ENCODE measurements at places on chromosomes 4 and X.

DNA sequence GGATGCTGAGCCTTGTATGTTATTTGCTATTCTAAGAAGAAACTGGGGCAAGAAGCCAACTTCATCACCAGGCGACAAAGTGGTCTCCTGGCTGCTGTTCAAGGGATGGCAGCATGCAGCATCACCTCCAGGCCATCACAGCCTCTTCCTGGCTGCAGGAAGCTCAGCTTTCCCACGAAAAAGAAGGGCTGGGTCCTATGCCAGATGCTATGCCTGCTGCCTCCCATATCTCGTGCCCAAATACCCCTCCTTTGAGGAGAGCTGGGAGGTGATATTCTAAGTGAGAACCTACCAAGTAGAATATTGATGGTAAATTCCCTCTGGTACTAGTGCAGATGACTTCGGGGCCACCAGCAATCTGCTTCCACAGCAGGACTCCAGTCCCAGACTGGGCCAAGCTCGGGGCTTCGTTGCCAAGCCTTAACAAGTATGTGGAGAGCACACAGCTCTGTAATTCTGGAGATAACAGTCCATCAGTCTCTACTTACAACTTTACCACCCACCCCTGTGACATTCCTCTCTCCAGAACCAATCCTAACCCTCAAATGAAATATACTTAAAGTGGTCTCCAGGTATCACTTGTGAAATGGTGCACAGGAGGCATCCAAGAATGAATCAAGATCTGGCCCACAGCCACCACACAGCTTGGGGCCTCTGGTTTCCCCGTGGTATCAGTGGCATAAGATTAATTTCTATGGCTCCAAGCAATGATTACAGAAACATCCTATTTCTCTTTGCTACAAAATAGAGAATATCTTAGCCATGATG lies 149.3 kb downstream of the PALLD start:
- no peak for DNase-seq

DNA sequence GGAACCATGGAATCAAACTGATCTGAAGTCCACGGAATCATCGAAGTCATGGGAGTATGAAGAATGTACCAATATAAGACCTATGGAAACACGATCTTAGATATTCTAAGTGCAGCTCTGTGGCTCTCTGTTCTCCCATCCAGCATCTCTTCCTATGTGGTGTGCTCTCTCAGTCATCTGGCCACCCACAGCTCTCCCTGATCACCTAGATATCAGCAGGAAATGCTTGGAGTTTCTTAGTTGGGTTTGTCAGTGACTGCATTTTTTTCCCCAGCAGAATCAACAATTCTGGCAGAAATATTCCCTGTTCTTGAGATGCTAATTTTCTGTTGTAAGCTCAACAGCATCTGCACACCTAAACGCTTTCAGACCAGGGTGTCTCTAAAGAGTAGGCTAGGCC lies 94.1 kb downstream of the GC start:
- no peak for DNase-seq

GRCh38 chrX:119887721-119888425 lies 7.8 kb upstream of the AKAP14 start:
- DNase-seq, result no peak

DNA sequence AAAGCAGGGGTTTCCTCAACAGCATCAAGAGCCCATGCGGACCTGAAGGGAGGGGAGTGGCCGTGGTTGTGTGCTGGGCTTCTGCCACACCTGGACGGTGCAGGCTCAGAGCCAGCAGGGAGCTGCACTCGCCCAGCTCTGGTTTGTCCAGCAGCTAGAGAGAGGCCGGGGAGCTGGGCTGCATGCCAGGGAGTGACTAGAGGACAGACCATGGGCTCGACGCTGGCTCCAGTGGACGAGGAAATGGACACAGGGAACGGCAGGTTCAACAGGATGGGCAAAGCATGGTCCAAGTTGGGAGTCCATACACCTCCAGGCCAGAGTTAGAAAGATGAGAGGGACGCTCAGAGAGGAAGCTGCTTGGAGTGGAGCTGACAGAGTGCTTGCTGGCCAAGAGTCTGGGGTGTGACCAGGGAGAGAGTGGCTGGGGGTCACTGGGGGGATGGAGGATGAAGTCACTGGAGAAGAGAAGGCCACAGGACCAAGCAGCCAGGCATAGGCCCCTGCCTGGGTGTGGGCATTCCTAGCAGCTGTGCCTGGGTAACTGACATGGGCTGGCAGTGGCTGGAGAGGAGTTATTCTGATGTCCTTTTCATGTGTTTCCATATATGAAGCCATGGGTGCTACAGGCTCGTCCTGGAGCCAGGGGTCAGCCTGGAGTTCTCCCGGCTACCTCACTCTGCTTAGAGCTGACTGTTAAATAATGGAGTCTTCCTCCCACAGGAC lies 42.8 kb downstream of the HTT-AS start:
- DNase-seq, result no peak

DNA sequence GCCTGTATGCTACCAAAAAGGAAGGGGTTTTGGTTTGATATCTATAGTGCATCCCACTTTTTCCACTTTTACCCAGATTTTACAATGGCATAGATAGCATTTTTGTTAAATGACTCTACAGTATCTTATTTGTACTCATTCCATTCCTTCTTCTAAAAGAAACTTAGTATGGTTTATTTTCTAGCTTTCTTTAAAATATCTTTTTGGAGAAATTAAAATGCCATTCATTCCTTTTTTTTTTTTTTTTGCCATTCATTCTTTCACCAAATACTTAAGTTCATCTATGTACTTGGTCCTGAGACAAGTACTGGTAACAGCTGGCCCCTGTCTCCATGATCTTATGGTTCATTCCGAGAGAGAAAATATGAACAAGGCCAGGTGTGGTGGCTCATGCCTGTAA lies 49.1 kb downstream of the MID1 start:
- DNase-seq, result no peak

GRCh38 chr4:5037553-5038551 lies 13.4 kb upstream of the STK32B start:
- DNase-seq, result no peak
